ENCODE measurements at places on chromosomes 3 and 15.

GRCh38 chr3:160707187-160707794, 30.3 kb downstream of the ARL14 start:
- DNase-seq = no peak

DNA sequence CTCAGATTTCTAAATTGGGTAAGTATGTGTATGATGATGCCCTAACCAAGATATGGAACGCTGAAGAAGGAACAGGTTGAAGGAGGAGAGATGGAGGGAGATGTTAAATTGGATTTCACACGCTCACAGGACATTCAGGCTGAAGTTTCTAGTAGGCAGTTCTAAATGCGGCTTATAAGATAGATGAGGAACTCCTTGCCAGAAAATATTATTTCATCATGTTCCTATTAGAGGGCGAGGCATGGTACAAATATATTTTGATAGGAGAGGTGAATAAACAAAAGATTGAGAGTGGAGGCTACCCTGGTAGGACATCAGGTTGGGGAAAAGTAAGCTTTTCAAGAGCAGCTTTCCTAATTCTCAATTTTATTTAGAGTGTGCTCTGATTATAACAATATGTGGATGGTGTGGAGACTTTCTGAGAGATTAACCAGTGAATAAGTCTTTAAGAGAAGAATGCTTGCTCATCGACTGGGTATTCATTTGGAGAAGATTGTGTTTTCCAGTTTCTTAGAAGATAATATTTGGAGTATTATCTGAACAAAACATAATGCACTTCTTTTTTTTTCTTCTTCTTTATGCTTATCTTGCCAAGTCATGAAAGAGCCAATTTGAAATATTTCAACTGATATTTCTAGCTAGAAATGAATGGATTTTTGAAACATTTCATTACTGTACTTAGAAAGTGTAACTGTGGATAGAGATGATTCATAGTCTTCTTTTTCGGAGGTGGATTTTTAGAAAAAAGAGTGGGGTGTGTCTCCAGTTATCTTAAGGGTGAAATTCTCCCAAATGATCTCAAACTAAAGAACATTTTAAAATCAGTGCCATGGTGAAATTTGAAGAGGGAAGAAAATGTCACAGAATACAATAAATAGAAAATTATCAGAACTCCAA, 88.5 kb downstream of the B3GALNT1 start:
- no peak for DNase-seq

GRCh38 chr3:24963762-24964625, 464.1 kb upstream of the RARB start:
- no peak for DNase-seq

- no peak for DNase-seq
Observed at GRCh38 chr15:89396723-89397652, 62.4 kb upstream of the POLG start.

GRCh38 chr3:20523293-20523692, 337.3 kb upstream of the SGO1 start:
- DNase-seq = no peak

- DNase-seq = no peak
Observed at GRCh38 chr15:40340740-40341400, at the start of gene CCDC9B. TSS of gene CCDC9B (minus strand) at chr15:40340939. CDS start at chr15:40340819, 120 bp downstream.

- no peak for DNase-seq
Observed at GRCh38 chr3:182740710-182741109, 52.6 kb upstream of the ATP11B start.

Measured in esophagus squamous epithelium (tissue), 5 donors.